ENCODE measurements at places on chromosomes 16 and 17.
A peak's percentile ranks its signal among the peaks of the same experiment; 100 is the strongest.

- no peak for DNase-seq
Observed at GRCh38 chr17:48472411-48473281, 42.6 kb upstream of the SKAP1 start.

GRCh38 chr17:72535779-72536178, 415.0 kb downstream of the SOX9 start:
- no peak for DNase-seq

- DNase-seq: no peak
Observed at GRCh38 chr16:28311413-28311812, 19.1 kb downstream of the SBK1 start.

DNA sequence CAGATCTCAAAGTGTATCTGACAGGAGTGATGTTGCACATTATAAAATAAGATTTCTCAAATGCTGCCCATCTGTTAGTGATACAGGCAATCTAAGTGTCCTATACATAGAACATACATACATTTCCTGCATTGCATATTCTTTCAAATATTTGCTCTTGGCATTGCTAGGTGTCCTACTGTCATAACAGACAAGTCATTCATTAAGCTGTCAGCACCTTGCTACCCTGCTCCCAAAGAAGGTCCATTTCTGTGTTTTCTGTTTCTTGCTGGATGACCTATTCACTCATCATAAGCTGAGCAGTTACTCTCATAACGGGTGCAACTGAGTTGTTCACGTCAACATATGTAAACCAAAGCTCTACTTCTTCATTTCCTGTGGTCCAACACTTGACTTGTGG, 719.0 kb downstream of the KCNJ2 start:
- DNase-seq: no peak

GRCh38 chr17:1736348-1737281, 6.1 kb upstream of the SERPINF2 start:
- no peak for DNase-seq

DNA sequence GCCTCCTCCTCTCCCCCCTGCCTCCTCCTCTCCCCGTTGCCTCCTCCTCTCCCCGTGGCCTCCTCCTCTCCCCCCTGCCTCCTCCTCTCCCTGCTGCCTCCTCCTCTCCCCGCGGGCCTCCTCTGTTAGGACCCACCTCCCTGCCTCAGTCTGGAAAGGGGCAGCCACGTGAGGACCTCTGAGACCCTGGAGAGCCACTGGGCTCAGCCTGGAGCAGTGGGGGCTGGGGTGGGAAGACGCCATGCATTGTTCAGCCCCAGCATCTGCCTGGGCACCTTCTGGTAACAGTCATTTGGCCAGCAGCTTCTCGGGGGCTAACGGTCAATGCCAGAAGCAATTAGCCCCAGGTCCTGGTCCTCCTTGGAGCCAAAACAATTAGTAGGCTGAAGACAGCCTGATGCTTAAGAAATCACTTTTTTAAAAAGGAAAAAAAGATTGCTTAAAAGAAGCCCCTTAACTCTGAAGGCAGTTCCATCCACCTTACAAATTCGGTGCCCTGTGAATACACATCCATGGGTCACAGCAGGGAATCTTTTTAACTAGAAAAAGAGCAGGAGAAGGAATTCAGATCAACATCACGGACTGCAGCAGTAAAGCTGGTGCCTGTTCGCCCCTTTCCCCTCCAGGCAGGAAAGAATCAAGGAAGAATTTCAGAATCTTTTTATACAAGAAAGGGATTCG, 29.8 kb downstream of the NXN start:
- DNase-seq: no peak

DNA sequence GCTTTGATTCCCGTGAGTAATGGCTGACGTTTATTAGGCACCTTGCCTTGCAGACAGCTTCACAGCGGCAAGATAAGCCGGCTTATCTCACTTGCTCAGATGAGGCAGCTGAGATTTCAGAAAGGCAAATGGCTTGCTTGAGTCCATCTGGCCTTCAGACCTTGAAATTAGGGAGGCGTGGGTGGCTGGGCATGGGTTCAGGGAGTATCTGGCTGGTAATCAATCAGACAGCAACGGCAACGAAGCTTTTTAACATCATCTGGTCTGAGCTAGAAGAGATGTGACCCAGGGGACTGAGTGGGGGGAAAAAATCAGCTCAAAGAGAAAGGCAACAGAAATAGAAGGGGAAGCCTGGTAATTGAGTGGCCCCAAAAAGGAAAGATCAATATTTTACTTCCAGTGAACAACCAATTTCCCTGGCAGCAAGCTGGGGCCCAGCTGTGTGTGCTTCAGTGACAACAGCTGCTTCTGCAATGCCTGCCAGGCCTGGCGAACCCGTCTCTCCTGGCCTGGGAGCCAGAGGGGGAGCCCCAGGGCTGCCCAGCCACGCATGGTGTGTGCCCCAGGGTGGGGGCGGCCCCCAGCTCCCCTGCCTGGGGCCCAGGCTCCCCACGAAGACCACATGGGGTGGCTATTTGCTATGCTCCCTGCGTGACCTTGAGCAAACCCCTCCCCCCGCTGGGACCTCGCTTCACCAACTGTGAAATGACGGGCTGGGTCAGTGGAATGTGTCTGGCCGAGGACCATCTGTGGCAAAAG, 34.0 kb downstream of the RAB11FIP4 start:
- no peak for DNase-seq

DNA sequence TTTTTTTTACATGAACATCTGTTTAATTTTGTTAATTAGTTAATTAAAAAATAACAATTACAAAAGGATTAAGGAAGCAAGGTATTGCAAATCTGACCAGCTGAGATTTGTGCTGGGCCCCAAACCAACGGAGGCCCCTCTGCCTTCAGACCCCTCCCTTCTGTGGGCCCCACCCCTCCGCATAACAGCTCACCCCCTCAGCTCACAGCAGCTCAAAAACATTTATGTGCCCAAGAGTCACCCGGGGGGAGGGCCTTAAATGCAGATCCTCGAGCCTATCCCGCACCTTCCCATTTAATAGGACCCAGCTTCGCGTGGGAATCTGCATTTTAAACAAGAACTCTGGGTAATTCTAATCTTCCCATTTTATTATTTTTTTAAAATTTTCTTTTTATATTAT, 75.0 kb downstream of the MGAT5B start:
- DNase-seq: no peak

- DNase-seq: no peak
Observed at GRCh38 chr16:27883576-27883975, 179.9 kb downstream of the GSG1L start.

DNA sequence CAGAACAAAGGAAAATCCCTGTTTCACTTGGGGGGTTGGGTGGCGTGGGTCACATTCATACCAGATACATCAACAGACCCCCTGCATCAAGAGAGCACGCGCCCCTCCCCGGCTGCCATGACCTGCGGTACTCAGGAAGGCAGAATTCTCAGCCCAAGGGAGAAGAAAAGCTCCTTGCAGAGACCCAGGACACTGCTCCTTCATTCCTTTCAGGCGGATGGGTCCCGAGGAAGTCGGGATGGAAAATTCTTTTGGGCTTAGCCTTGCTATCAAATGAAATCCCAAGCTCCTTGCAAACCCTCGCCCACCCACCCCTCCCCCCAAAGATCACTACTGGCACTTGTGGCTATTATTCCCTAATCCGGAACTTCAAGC, 40.6 kb downstream of the HIC1 start:
- no peak for DNase-seq

GRCh38 chr16:29226782-29227181, 179.7 kb downstream of the NPIPB11 start:
- no peak for DNase-seq

- no peak for DNase-seq
Observed at GRCh38 chr16:61246592-61246991, 789.6 kb downstream of the CDH8 start.

- no peak for DNase-seq
Observed at GRCh38 chr16:50567651-50568050, 19.5 kb downstream of the NKD1 start.

- peak; percentile 65 for DNase-seq
Observed at GRCh38 chr16:974611-975261, 4.0 kb upstream of the LMF1 start.

DNA sequence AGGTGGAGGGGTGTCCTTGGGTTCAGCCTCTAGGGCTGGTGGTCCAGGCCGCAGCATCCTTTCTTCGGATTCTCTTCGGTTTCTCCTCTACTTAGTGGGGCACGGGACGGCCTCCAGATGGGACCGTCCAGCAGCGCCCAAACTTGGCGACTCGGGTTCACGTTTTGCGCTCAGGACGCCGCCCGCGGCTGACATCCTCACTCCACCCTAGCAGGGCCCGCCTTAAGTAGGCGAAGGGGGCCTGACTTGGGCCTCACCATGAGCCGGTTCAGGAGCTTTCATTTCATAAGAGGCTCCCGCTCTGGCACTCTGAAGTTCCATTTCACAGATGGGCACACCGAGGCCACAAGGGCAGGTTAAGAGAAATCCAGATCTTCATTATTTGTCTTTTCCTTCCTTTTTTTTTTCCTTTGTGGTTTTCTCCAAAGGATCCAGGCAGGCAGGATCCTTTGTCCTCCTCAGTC, 141.2 kb downstream of the SEC14L1 start:
- DNase-seq: no peak

GRCh38 chr16:66927918-66928649, 2.7 kb upstream of the RRAD start:
- DNase-seq: no peak

DNA sequence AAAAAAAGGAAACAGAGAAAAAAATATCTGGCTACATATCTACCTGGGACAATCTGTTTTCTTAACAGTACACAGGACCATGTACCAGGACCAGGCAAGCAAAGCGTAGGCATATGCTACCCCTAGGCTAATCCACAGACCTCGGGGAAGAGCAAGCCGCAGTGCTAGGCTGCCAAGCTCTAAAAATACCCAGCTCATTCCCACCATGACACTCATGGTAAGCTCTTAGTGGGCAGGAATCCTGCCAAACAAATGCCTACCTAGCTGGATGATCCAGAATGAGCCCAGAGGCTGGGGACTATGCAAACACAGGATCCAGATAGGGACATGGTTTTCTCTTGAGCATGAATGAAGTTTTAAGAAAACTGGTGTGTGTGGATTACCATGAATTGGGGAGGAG, 95.6 kb downstream of the GRIN2A start:
- peak; percentile 20 for DNase-seq

GRCh38 chr17:45428050-45428617, 4.5 kb downstream of the ARHGAP27 start:
- DNase-seq: no peak

GRCh38 chr16:25038239-25038954, 23.2 kb upstream of the ARHGAP17 start:
- DNase-seq: no peak

DNA sequence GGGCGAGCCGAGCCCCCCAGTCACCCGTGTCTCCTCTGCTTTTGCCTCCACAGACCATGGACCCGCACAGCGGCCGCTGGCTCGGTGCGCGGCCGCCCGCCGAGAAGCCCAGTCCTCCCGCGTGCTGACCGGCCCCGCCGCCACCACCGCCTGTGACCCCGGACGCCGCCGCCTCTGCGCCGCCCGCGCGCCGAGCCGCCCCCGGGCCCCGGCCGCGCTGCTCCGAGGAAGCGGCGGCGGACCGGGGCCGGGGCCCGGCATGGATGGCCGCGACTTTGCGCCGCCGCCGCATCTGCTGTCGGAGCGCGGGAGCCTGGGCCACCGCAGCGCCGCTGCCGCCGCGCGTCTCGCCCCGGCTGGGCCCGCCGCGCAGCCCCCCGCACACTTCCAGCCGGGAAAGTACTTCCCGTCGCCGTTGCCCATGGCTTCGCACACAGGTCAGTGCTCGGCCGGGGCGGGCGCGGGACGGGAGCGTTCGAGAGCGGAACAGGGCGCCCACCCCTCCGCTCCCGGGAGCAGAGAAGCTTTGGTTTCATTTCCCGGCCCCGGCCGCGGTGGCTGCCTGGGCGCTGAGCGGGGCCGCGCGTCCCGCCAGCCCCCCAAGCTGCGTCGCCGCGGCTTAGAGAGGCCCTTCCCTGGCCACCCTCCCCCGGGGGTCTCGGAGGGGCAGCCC, 4.4 kb downstream of the BAHCC1 start:
- no peak for DNase-seq

GRCh38 chr17:46952115-46952514, 26.9 kb downstream of the RPRML start:
- no peak for DNase-seq

GRCh38 chr17:7845359-7846062, 9.4 kb upstream of the TMEM88 start:
- DNase-seq: peak; percentile 47

GRCh38 chr17:21089933-21090901, 36.5 kb upstream of the DHRS7B start:
- no peak for DNase-seq

- DNase-seq: no peak
Observed at GRCh38 chr17:51819341-51820219, 338.9 kb downstream of the CA10 start.

DNA sequence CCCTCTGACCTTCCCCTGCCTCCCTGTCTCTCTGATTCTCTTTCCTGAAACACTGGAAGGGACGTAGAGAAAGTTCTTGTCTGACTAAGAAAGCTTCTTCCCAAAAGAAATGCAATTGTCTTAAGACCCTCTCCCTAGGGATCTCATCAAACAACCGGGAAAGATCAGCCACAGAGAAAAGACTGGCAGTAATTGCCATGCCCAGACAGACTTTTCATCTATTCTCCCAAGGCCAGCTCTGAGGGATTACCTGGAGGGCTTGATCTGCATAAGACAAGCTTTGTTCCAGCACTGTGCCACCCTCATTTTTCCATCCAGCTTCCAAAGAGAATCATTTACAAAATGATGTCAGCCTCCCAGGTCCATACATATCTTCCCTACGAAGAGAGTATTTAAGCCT, 38.8 kb upstream of the HS3ST3A1 start:
- no peak for DNase-seq

Measured in breast epithelium (tissue), 4 donors.